Naive thymus-derived CD4-positive, alpha-beta T cell (primary cell): ENCODE measurements at places on chromosomes 12 and 14.

- DNase-seq, result peak; percentile 23
These were observed 1.2 kb downstream of the WNT5B start for GRCh38 chr12:1630133-1630826.

GRCh38 chr12:12226187-12226586, 40.7 kb downstream of the LRP6 start:
- DNase-seq, result no peak

- peak; percentile 86 for DNase-seq
These were observed 1.6 kb downstream of the TMEM121 start for GRCh38 chr14:105527826-105528585.

DNA sequence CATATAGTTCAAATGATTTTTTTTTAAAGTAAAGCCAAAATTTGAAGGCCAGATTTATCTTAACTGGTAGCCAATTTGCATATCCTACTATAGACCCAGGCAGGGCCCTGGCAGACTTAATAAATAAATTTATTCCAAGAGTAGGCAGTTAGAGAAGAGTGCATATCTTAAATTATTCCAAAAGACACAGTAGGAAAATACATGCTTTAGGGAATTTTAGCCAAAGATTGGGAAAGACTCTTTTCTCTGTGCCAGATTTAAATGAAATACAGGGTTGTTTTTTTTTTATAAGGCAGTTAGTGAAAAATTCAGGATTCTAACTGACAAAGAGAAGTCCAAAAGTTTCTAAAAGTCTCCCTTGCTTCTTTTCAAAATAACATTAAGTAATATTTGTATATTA, 65.5 kb downstream of the ST8SIA1 start:
- DNase-seq, result no peak

DNA sequence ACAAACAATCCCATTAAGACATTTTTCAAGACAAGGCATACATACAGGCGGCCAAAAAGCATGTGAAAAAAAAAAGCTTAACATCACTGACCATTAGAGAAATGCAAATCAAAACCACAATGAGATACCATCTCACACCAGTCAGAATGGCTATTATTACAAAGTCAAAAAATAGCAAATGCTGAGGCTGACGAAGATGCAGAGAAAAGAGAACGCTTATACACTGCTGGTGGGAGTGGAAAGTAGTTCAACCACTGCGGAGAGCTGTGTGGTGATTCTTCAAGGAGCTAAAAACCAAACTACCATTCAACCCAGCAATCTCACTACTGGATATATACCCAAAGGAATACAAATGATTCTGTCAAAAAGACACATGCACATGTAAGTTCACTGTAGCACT, 216.7 kb downstream of the FOXG1 start:
- no peak for DNase-seq

- no peak for DNase-seq
These were observed 457.0 kb downstream of the SLC6A15 start for GRCh38 chr12:84455598-84455997.

DNA sequence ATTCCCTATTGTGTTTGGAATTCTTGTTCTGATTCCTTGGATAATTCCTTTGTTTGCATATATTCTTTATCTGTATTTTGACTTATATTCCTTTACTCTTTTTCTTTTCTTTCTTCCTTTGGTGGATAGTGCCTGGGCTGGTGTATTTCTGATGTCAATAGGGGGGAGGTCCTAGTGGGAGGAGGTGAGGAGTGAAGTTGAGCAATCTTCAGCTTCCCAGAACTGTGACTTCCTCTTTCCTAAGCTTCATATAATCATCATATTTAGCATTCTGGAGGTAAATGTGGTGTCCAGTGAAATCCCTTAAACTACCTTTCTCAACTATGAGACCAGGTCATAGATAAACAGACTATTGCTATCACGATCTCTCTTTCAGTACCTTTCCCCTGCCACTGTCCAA, 29.6 kb upstream of the TBPL2 start:
- no peak for DNase-seq

GRCh38 chr12:6124411-6125309, at the start of gene VWF:
VWF (minus strand) TSS chr12:6124670; CDS start chr12:6123196, 1,474 bp downstream.
- no peak for DNase-seq

GRCh38 chr14:89924268-89924667, 30.3 kb downstream of the EFCAB11 start:
- no peak for DNase-seq

- DNase-seq, result peak; percentile 16
These were observed 82.6 kb upstream of the PTPRB start for GRCh38 chr12:70719672-70720420.

GRCh38 chr12:77437206-77437605, 371.8 kb upstream of the E2F7 start:
- DNase-seq, result no peak

DNA sequence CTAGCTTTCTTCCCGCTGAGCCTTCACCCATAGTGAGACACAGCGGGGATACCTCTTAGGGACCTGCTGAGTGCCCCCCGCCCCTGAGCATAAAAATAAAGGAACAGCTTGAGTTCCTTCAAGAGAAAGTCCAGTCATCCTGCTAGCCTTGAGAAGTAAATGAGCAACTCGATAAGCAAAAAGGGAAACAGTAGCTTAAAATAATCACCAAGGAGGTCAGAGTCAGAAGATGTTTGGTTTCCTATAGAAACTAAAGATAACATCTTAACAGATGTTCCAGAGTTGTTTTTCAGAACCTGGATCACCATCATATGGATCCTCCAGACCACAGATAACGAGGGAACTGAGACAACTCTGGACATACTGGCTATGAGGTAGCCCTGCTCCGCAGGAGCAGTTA, 94.0 kb downstream of the BCAT1 start:
- no peak for DNase-seq

DNA sequence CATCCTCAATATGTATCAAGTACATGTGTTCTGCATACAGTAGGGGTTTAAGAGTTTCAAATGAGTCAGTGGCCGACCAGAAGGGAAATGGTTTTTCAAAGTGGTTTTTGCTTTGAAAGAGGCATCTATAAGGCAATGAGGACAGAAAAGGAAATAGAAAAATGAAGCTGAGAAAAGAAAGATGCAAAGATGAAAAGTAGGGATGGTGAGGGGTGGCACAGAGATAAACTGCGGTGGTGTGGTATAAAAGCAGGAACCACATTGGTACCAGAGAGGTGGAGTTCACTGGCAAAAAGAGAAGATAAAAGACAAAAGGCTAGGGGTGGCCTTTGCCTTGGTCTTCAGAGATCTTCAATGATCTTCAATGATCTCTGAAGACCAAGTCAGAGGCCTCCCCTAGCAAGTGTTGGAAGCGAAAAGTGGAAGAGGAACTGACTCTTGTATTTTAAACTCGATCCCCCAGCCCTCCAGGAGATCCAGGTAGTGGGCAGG, 144.0 kb upstream of the KRR1 start:
- DNase-seq, result no peak

GRCh38 chr12:102522768-102523167, 42.4 kb upstream of the IGF1 start:
- no peak for DNase-seq

DNA sequence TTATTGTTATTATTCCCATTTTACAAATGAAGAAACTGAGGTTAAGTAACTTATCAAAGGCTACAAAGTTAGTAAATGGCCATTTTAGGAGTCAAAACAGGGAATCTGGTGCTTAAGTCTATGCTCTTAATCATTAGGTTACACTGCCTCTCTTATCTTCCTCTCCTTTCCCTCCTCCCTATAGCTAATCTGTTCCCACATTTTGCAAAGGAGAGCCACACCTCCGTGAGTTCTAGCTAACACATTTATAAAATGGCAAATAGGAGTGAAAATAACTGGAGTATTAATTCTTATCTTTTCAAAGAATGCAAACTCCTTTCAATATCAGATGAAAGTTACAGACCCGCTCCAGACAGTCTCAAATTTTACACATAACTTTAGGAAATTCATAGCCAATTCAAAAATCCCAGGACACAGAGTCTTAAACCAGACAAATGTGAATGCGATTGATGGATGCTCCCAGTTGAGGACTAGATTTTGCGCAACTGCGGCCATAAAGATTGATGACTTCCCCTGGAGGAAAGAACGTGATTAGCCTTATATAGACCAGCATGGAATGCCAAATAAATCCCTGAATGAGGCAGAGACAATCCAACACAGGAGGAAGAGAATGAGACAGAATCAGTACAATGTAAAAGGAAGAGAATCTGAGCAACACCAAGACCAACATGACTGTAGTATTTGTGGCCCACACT, 225.0 kb upstream of the ARID2 start:
- no peak for DNase-seq

GRCh38 chr12:25558586-25558985, 5.5 kb upstream of the LMNTD1 start:
- DNase-seq, result no peak

- DNase-seq, result no peak
These were observed 168.7 kb downstream of the PHLDA1 start for GRCh38 chr12:75862692-75863471.

DNA sequence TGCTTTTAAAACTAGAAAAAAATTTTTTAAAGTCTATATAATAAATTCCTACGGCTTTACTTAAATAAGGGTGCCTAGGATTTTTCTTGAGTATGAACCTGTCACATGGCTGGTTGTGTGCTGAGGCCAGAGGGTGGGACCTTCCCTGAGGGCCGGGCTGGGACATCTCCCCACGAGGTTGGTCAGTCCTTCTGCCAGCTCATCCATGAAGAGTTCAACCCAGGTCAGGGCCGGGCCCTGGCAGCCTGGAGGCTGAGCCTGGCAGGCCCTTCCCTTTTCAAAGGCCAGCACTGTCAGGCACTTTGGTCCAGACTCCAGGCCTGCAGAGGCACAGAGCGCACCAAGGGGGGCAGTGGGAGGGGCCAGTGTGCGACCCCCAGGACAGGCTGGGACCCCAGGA, 31.7 kb downstream of the TNFAIP2 start:
- no peak for DNase-seq

DNA sequence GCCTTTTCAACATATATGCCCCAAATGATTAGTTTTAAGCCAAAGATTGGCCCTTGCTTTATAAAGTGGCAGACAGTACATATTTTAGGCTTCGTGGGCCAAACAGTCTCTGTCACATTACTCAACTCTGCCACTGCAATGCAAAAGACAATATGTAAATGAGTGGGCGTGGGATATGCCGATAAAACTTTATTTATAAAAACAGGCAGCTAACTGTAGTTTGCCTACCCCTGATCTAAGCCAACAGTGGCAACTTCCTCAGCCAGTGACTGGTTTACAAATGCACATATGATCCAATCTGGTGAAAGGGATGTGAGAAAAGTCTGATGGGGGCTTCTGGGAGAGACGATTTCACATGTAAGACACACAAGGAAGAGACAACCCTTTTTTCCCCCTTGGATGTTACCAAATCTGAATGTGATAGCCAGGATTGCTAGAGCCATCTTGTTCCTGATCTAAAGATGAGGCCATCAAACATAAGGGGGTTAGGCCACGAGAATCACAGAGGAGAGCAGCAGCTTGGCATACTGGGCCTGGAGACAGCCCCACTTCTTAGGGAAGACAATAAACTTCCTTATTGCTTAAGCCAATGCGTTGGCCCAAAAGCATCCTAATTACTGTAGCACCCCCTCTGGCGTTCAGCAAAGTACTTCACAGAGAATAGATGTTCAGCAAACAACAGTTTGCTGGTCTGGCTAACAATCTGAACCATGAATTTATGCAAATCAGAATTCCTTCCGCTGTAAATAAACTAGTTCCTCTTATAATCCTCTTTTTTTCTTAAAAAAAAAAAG, 75.2 kb upstream of the TMCC3 start:
- no peak for DNase-seq

DNA sequence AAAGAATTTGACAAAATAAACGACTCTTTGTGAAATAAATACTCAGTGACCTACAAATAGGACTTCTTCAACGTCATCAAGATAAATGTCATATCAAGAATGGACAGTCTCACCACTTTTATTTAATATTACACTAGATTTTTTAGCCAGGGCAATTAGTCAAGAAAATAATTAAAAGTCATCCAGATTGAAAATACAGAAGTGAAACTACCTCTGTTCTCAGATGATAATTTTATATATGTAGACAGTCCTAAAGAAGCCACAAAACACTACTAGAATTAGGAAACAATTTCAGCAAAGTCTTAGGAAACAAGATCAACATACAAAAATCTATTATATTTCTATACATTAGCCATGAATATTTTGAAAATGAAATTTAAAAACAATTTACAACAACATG, 689.6 kb upstream of the SEL1L start:
- no peak for DNase-seq

GRCh38 chr14:100073576-100074430, 8.6 kb downstream of the EVL start:
- DNase-seq, result no peak

DNA sequence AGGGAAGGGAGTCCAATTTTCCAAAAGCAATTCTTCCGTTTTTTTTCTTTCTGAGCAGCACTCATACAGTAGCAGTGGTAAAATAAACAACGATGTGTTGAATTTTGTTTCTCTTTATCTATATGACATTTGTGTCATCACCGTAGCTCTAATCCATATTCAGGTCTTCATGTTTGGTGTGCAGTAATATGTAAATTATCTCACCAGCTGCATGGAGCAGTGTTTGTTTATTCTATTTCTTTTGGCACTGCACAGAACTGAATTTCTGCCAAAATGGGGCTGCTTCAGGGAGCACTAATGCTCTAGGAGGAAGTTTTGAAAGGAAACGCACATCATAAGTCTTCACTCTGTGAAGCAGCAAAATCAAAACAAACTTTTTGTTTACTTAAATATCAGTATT, 130.0 kb upstream of the NPAS3 start:
- no peak for DNase-seq

GRCh38 chr14:21068521-21069387, 1.4 kb upstream of the ARHGEF40 start:
- DNase-seq, result peak; percentile 60
